ENCODE measurements at places on chromosomes 4 and X.

DNA sequence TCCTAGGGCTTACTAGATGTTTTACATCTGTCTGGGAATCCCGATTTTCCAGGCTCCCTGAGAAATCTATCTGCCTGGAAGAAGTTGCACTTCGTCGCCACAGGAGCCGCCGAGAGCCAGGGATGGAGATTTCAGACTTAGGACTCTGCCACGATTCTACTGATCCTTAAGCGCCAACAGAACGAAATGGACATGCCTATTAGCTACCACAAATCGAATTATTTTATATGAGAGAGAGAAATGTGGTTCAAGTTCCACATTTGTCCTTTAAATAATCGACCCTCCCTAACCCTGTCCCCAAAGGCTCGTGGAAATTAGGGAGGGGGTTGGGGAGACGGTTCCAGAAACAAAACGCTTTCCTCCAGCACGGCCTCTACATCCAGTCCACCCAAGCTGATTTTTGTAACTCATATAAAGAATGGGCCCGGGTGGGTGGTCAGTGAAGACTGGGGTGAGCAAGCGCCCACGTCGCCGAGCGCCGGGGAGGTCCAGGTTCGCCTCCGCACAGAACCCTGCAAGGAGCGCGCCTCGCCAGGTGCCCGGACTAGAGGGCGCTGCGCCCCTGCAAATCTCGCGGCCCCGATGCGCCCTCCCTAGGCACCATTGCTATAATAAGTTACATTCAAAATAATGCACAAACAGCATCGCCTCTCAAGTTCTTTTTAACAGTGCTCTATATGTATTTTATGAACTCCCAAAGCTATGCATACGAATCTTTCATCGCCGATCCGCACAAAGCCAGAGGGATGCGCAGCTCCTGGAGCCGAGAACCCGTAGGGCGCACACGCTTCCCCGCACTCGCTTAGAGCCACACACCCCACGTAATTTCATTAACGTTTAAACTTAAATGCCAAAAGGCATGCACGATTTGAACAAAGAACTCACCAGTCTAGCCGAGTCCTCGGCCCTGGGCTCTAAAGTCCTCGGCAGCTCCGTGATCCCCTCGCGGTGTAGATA, 2.1 kb upstream of the FAT1 start:
- DNase-seq, result no peak

GRCh38 chr4:4327652-4328121, 37.6 kb downstream of the ZBTB49 start:
- DNase-seq, result no peak

GRCh38 chrX:40349251-40349650, 231.5 kb upstream of the ATP6AP2 start:
- no peak for DNase-seq

- DNase-seq, result peak; percentile 11
Observed at GRCh38 chrX:69158166-69158980, 6.9 kb downstream of the PJA1 start.

- no peak for DNase-seq
Observed at GRCh38 chrX:154805696-154806091, 409 bp upstream of the MPP1 start.

GRCh38 chrX:103367502-103367901, 8.8 kb upstream of the BEX3 start:
- no peak for DNase-seq

- DNase-seq, result no peak
Observed at GRCh38 chr4:8115916-8116315, 42.7 kb downstream of the ABLIM2 start.

DNA sequence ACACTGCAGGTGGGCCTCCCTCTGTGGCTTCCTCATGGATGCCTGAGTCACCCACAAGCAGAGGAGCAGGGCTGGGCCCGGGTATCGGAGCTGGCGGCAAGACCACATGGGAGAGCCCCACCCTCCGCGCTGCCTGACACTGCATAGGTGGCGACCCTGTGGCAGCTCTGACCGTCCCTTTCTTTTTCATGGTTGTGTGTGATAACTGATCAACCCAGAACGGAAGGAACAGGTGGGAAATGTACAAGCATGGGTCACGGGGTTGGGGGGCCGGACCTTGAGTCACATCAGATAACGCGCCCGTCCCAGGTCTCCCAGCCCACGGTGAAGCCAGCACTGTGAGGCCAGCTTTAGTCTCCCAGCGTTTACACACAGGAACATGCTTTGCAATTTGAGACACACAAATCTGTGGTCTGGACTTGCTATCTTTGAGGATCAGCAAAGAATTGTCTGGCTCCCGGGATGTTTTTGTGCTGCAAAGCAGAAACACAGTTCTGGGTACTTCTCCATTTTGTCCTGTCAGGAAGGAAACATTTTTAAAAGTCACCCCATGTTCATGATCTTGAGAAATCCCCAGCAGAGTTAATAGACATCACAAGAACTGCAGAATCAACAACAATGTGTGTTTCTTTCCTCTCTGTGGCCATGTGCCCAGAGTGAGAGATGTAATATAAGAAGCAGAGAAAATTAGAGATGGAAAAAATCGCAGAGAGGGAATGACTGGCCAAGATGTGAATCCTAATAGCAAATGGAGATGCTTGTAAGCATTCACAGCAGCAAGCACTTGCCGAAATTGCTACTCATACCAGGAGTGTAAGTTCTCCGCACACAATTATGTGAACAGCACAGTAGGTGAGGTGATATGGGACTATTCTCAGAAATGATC, 70.1 kb upstream of the CBR4 start:
- DNase-seq, result no peak

- DNase-seq, result no peak
Observed at GRCh38 chrX:129540722-129541184, 694 bp downstream of the OCRL start.

DNA sequence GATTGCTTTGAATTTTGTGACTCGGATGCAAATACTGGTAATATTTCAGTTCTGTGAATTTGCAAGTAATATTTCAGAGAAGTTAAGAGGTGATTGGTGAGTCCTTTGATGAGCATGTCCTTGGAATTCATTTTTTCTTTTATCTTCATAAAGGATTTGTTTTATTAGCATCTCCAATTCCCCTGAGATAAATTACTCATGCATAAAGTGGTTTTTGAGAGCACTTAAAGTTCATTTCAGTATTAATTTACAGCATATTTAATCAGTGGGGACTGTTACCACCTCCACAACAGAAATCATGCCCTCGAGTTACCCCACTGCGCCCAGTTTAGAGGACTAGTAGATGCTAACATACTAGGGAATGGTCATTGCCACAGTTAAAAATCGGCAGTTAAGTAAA, 65.0 kb downstream of the ZFX start:
- DNase-seq, result no peak

GRCh38 chr4:102247041-102247440, 98.2 kb downstream of the SLC39A8 start:
- DNase-seq, result no peak

GRCh38 chr4:104064646-104065577, 345.1 kb upstream of the TACR3 start:
- no peak for DNase-seq

Data from stimulated activated CD8-positive, alpha-beta memory T cell treated with anti-CD3 and anti-CD28 coated beads, Interleukin-4, amount 100 ng/mL, for 1 hour (primary cell).